ENCODE measurements at places on chromosomes 5 and 9. TPM values are rescaled to one million over a fixed set of nuclear protein-coding genes. Genes with fewer than 3 reads are reported as not detected.

MRNIP gene
- 39.6 TPM for polyA plus RNA-seq

DMRT2 gene
- polyA plus RNA-seq: not detected

RIGI gene
- 14.6 TPM for polyA plus RNA-seq

SPINK13 gene
- 1.4 TPM for polyA plus RNA-seq

LEAP2 gene
- 3.8 TPM for polyA plus RNA-seq

ANKRD34B gene
- not detected for polyA plus RNA-seq

PHF24 gene
- 0.60 TPM for polyA plus RNA-seq

SPOCK1 gene
- 0.67 TPM for polyA plus RNA-seq

REEP2 gene
- polyA plus RNA-seq: 2.0 TPM

ZNF366 gene
- polyA plus RNA-seq: 3.9 TPM

GABRA1 gene
- 0.67 TPM for polyA plus RNA-seq

TMEM215 gene
- polyA plus RNA-seq: not detected

GRCh38 chr5:60597572-60598320 is 102.2 kb downstream of the DEPDC1B start:
- no peak for DNase-seq

GRCh38 chr5:132411304-132412013 is 41.9 kb downstream of the SLC22A5 start:
- DNase-seq: no peak

GRCh38 chr9:135410831-135411473 is 68.6 kb upstream of the PPP1R26 start:
- no peak for DNase-seq

DNA sequence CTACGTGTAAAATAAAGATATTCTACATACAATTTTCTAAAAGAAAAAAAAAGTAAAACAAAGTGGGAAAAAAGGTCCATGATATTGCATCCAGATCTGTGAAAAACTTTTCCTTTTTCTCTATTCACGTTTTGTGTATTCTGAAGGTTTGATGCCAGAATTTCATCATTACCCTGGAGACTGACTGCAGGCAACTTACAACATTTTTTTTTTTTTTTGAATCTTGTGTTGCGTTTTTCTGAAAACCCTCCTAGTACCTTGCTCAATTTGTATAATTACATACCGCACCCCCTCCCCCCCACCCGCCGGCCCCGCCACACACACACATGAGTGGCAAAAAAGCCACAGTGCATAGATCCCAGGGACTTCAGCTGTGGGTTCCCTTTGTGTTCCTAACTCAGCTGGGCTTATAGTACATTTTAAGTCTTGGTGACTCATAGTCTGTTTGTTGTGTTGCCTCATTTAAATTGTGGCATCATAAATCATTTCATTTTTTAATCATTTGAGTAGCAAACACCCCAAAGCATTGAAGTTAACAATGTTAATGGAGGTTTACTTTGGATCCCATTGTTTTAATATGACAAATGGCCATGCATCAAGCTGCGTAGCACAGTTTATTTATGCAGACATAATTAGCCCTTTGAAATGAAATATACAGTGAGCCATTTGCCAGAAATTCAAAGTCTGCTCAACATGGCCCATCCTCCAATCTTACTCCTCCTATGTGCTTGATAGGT is 36.0 kb downstream of the PRDM6 start:
- no peak for DNase-seq

DNA sequence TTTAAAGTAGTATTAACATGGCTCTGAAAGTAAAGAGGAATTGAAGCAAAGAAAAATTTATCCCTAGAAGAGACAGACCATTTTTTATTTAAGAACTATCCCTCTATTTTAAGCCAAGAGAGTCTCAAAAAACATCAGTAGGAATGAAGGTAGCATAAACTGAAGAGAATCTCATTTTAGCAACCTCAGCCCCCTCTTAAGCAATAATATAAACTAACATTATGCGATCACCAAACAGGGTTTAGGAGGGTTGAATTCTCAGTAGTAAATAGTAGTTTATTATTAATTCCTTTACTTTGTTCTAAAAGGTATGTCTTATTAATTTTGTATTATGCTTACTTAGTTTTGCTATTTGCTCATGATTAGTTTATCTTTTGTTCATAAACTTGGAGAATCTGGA is 287.4 kb downstream of the CDK5RAP2 start:
- DNase-seq: no peak

DNA sequence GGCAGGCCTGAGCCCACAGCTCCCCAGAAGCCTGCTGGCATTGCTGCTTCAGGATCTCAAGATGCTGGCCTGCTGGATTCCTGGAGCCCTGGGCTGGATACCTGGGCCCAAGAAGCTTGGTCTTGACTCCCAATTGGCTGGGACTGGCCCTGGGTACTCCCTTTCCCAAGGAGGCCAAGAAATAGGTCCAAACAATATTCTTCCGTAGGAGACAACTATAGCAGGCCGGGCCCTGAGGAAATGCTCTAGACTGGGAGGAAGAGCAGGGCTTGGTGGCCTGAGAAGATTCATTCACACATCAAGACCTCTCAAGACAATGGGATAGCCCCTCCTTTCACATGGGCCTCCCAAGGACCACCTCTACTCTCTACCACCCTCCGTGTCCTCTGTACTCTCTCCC is 7.9 kb downstream of the CSF2 start:
- DNase-seq: no peak

DNA sequence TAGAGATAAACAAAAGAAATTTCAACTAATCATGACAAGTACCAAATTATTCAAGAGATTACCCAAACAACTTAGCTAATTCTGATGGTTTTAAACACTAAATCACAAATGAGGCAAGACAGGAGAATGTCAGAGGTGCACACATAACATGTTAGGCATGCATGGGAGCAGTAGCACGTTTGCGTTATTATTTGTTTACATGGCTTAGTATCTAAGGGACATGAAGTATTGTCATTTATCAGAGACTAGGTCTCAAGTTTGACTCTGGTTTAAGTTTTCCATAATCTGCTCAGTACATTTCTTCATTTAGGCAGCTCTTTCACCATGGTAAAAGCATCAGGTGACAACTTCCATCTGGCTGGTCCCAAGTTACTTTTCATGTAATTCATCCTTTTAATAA is 244.1 kb upstream of the TNC start:
- DNase-seq: no peak

DNA sequence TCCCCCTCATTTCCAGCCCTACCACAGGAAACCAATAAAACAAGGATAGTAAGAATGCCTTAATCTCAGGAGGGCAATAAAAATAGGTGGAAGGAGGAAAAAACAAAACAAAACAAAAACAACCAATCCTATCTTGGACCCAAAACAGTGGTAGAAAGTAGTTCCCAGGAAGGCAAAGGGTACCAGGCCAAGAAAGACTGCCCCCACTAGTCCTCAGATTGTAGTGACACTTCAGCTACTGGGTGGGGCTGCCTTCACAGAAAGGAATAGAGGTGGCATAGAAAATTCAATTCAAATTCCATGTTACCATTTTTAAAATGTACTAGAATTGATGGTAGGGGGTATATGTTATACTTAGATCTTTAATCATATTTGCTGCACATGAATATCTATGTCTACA is 59.3 kb downstream of the DPYSL3 start:
- DNase-seq: no peak

DNA sequence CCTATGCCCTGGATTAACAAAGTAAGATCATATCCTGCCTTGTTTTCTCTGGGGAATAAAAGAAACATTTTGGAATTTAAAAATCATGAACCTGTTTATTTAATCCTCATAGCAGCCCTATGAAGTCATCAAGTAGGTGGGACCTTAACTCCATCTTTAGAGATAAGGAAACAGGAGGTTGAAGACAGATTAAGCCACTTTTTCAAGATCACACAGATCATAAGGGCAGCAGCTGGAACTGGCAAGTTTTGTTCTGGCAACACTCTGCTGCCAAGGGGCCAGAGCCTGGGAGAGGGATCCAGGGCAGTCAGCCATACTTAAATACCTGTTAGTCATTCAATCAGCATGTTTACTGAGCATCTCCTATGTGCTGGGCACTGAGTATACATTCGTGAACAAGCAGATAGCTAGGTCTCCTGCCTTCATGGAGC is 63.7 kb downstream of the SLC1A1 start:
- no peak for DNase-seq

DNA sequence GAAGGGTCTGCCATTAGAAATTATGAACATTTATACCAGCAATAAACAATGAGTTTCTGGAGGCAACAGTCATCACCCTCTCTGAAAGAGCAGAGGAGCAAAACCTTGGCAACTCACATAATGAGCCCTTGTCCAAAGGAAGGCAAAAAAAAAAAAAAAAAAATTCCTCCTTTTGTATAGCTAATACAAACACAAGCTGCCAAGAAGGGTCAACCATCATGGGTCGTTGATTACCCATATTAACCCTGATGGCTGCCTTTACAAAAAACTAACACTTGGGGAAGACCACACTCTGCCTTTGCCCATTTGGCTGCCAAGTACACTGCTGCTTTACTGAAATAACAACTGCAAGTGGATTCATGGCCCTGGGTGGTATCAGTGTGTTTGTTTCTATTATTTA is 272.7 kb downstream of the ADAMTSL1 start:
- no peak for DNase-seq

GRCh38 chr5:41457094-41457493 is 53.3 kb downstream of the PLCXD3 start:
- no peak for DNase-seq

DNA sequence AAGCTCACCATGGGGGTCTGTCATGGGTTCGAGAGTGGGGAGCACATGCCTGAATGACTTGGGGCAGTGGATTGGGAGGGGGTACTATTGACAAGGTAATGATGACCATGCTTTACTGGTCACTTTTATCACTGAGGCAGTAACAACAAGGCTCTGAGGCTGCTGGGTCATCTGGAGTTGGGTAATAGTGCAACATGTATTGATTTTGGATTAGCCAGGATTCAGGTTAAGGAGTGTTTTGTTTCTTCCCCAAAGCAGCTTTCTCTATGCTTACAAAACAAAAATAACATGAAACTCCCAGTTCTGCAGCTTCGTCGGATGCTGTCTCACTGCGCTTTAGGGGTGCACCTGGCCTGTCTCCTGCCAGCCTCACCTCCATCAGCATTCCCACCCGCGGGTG is 155.3 kb downstream of the GADD45G start:
- DNase-seq: no peak

DNA sequence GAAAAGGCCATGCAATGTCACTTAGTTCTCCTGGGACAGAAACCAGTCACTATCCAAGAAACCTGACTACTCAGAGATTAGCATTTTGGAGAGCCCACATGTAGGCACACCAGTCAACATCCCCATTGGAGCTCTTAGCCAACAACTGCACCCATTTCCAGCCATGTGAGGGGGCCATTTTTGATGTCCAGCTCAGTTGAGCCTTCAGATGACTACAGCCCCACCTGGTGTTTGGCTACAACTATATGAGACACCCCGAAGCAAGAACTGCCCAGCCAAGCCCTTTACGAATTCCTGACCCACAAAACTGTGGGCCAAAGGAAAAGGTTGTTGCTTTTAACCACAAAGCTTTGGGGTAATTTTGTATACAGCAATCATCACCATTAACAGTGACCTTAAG is 300.1 kb downstream of the ASTN2 start:
- no peak for DNase-seq

DNA sequence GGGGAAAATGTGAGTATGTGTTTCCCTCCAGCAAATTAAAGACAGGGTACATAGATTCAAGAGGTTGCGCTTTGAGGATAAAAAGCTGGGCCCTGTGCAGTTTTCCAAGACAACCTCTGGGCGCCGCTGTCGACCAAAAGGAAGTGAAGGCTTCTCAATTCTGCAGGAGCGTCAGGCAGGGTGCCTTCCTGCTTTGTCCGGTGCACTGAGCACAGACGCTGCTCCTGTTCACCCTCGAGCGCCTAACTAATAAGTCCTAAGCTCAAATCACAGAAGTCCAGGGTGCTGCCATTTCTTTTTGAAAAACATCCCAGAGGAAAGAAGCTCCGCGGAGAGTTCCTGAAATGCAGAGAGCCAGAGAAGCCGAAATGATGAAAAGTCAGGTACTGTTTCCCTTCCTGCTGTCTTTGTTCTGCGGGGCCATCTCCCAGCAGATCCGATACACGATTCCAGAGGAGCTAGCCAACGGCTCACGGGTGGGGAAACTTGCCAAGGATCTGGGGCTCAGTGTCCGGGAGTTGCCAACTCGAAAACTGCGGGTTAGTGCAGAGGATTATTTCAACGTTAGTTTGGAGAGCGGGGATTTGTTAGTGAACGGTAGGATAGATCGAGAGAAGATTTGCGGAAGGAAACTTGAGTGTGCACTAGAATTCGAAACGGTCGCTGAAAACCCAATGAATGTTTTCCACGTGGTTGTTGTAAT is at the start of gene PCDHGB1:
TSS of gene PCDHGB1 (plus strand) at position 183 of the 703 bp plus-strand sequence. CDS start at position 345, 162 bp downstream.
- no peak for DNase-seq

- no peak for DNase-seq
Measured at GRCh38 chr9:35861161-35861897, 8.9 kb downstream of the OR13J1 start.

GRCh38 chr9:113978725-113979342 is 99.3 kb downstream of the AMBP start:
- DNase-seq: no peak

GRCh38 chr9:129559506-129559881 is 61.4 kb downstream of the C9orf50 start:
- peak; percentile 24 for DNase-seq

- DNase-seq: no peak
Measured at GRCh38 chr5:7789567-7789966, 61.4 kb downstream of the CFAP90 start.

DNA sequence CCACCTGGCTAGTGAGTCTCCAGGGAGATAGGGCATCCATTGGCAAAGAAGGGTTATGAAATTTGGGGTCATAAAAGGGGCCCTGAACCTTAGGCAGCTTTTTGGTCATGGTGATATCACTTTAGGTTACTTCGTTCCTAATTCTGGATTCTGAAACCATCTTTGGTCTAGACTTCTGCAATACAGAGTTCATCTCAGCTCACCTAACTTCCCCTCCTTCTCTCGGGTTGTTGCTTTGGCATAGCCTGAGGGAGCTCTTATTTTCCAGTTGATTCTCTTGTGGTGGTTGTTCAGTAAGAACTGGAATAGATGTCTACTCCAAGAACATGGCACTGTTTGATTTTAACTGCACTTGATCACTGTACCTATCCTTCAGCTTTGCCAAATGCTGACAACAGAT is 148.9 kb upstream of the RUSC2 start:
- no peak for DNase-seq

DNA sequence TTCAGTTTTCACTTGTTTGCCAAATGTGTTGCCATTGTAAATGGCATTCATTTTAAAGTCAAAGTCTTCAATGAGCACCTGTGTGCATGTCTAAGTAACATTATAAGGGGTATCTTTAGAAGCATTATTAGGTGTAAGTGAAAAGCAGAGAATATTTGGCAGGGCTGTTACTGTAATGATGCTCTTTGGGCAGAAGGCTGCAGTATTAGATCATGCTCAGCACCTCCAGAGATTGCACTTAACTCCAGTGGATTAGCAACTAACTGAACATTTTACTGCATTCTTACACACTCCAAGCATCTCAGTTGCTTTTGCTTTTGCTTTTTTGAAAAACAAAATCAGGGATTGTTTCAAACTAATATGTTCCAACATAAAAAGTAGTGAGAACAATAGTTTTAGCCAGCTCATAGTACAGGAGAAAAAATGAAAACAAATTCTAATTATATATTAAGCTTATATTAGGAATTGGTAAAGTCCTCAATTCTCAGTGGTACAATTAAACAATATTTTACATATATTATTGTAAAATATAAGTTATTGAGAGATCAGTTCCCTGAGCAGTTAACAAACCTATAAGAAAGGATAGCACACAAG is 1740.9 kb upstream of the CDH9 start:
- no peak for DNase-seq

GRCh38 chr5:117201001-117201400 is 626.4 kb upstream of the SEMA6A start:
- DNase-seq: no peak

- DNase-seq: no peak
Measured at GRCh38 chr5:163260961-163261360, 176.4 kb upstream of the CCNG1 start.

All from left lung (tissue), 14 donors.